ENCODE measurements at places on chromosomes 12 and 14.

DNA sequence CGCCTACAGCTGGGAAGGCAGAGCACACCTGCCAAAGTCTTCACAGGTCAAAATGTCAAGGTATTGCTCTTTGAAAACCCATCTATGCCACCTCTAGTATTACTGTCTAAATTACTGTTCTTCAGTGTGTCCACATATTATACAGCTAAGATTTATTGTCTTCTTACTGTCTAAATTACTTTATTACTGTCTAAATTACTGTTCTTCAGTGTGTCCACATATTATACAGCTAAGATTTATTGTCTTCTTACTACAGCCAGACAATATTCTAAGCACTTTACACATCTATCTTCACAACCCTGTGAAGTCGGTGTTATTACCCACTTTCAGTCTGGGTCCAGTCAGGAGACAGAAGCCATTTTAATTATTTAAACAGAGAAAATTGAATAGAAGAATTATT, 173.9 kb downstream of the MYRFL start:
- DNase-seq: no peak

DNA sequence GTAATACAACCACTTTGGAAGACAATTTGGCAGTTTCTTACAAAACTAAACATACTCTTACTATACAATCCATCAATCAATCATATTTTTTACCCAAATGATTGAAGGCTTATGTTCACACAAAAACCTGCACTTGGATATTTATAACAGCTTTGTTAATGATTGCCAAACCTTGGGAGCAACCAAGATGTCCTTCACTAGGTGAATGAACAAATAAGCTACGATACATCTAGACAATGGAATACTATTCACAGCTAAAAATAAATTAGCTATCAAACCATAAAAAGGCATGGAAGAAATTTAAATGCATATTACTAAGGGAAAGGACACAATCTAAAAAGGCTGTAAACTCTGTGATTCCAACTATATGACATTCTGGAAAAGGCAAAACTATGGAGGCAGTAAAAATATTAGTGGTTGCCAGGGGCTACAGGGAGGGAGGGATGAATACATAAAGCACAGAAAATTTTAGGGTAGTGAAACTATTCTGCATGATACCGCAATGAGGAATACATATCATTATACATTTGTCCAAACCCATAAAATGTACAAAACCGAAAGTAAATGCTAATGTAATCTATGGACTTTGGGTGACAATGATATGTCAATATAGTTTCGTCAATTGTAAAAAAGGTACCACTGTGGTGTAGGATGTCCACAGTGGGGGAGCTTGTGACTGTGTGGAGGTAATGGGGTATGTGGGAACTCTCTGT, 70.5 kb downstream of the GPR65 start:
- DNase-seq: no peak

- no peak for DNase-seq
These were observed 37.4 kb downstream of the HSPB8 start for GRCh38 chr12:119216084-119216483.

- DNase-seq: no peak
These were observed 282.2 kb upstream of the FAR2 start for GRCh38 chr12:28866715-28867503.

DNA sequence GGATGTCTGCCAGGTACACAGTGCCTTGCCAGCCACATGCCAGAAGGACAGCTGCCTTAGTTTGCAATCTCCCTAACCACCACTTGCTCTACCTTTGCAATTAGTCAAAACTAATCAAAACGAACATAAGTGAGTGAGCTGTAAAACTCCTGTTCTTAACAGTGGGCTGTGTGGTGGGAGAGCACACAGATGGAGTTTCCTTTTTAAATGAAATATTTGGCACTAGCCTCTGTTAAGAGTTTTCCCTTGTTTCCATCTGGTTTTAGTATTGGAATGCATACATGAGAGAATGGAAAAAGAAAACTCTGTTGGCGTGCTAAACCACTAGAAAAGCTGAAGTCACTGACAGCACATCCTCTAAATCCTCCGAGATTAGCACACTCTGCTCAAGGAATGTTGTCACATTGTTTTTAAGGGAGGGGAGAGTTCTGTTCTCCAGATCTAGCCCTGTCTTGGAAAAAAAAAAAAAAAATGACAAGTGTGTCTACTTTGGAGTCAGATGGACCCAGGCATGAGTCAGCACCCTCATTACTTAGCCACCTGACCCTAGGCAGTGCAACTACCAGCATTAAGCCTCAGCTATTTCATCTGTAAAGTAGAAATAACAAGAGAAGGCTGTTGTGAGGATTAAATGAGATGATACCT, 83.9 kb downstream of the STXBP6 start:
- DNase-seq: no peak

Measured in glomerular endothelial cell (primary cell).